ENCODE measurements at places on chromosomes 11 and 22.

DNA sequence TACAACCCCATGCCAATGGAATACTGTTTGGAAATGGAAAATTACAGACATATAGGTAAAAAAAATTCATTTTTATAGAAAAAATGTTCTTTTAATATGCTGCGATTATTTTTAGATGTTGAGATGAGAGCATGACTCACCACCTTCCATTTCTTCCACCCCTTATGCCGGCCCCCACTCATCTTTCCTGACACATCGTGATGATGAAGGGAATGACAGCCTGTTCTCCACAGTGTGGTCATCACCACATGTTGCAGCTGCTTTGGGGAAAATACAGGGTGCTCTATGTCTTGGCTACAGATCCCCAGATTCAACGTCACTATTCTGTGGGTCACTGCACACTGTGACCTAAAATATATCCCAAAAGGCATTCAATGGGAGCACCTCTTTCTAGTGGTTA is 916.2 kb downstream of the METTL15 start:
- DNase-seq: no peak

DNA sequence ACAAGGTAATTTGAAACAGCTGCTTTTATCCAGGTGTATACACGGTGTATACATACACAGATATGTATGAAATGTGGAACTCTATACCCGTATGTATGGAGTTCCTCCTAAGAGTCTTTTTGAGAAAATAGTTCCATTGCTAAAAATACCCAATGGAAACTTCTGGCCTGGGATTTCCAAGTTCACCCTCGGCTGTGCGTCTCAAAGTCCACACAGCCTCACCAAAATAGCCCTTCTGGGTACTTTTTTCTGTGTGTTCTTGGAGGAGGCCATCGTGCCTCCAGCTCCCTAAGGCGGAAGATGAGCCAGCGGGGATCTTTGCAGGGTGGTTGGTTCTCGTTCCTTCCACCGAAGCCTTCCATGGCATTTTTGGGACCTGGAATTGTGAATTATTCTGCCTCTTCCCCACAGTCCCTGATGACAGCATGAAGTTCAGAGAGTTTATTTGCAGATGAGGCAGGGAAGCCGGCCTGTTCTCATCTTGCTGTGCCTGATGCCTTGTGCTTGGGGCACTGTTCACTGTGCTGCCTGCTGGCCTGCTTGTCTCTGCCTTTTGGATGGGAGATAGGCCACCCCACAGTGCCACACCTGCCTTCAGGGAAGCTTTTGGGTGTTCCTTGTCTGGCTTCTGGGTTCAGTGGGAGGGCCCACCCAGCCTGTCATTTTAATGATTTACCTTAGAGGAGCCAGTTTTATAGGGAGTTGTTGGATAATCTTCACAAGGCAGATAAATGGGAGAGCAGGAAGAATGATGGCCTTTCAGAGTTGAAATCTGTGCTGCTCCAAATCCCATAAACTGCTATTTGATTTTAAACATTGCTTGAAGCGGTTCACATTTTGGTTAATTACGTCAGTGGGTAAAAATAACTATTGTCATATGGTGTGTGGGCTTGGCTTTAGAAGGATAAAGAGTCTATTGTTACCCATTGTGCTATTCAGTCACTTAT is 112.7 kb upstream of the OR4B1 start:
- no peak for DNase-seq

GRCh38 chr22:17472932-17473331 is 90.4 kb upstream of the SLC25A18 start:
- DNase-seq: no peak

GRCh38 chr11:13848031-13848430 is 114.5 kb upstream of the SPON1 start:
- no peak for DNase-seq

GRCh38 chr11:64458997-64459396 is 100.0 kb downstream of the RPS6KA4 start:
- DNase-seq: no peak

GRCh38 chr11:91536366-91536765 is 688.3 kb upstream of the FAT3 start:
- DNase-seq: no peak

DNA sequence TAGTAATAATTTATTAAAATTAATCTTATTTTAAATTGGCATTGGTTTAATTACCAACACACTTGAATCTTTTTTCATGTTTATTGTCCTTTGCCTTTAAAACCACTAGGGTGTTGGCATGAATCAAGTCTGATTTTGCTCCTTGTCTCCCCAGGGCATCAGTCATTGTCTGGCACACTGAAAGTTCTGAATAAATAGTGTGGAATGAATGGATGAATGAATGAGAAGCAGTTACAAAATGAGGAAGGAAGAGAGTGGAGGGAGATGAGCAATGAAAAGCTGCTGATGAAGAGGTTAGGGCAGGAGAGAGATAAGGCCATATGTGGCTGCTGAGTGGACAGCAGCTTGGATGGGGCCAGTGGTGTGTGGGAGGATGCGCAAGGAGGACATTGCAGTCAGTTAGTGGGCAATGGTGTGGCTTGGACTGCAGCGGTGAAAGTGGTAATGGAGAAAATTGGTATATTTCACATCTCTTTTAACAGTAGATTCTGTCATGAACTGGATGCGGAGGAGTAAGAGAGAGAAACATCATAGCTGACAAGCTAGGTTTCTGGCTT is 132.0 kb downstream of the SPON1 start:
- no peak for DNase-seq

DNA sequence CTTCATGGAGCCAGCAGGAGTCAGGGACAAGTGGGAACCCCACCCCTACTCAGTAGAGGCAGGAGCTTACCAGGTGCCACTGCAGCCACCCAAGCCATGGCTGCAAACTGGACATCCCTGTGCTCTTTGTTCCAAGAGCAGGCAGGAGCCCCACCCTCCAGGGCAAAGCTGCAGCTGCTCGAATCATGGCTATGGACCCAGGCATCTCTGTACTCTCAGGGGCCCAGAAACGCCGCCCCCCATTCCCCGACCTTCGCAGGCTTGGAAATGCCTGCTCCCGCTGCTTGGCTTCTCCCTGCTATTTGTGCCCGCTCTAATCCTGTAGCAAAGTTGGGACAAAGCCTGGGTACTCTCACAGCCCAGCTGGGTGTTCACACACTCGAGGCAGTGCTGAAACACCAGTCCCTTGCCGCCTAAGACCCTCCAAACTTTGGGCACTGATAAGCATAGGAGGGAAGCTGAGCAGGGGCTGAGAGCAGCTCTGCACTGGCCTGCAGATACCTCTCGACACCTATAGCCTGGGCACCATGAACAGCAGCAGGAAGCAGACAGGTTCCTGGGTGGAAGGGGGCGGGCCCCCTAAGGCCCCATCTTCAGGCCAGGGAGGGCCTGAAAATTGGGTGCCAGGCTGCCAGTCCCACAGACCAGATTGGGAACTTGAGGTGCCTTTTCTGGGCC is 402.4 kb downstream of the LRRC4C start:
- no peak for DNase-seq

DNA sequence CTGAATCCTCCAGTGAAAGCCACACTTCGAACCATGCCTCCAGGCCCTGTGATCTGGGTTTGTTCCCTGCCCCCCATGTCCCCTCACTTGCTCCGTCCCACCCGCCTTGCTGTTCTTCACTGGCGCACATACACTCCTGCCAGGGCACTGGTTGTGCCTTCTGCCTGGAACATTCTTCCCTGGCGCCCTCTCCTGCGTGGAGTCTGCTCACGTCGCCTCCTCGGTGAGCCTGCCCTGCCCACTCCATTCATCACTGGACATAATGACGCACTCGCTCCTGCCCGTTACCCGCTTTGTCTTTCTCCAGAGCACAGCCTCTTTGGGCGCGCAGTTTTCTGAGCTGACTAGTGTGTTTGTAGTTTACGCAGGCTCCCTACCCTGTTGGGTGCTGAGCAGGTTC is 21.0 kb upstream of the MIEF1 start:
- no peak for DNase-seq

DNA sequence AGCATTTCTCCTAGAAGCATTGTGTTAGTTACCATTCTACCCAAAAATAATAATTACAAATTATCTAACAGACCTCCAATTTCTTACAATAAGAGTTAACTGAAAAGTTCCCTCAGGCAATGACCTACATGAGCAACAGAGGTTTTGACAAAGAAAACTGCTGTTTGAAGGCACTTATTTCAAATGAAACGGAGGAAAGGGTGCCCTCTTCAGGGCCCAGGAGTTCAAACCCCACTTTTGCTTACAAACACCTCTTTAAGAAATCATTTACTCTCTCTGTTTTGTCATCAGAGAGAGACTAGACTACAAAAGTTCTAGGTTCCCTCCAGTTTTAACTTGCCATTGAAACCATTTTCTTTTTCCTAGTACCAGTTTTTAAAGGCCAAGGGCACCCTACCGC is 56.7 kb downstream of the AMBRA1 start:
- DNase-seq: no peak

GRCh38 chr11:103031834-103032233 is 60.1 kb downstream of the DCUN1D5 start:
- no peak for DNase-seq

DNA sequence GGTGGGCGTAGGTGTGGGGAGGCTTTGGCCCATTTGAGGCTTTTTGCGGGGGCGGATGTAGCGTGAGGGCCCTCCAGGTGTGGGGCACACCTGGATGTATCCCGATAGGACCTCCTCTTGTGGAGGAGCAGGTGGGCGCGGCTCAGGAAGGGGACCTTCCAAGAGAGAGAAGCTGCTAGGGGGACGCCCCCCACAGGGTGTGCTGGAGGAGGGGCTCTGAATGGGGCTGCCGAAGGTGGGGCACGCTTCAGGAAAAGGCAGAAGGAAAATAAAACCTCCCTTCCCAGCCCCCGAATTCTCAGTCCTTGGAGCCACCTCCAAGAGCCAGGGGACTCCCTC is 621 bp downstream of the SGSM1 start:
- no peak for DNase-seq

DNA sequence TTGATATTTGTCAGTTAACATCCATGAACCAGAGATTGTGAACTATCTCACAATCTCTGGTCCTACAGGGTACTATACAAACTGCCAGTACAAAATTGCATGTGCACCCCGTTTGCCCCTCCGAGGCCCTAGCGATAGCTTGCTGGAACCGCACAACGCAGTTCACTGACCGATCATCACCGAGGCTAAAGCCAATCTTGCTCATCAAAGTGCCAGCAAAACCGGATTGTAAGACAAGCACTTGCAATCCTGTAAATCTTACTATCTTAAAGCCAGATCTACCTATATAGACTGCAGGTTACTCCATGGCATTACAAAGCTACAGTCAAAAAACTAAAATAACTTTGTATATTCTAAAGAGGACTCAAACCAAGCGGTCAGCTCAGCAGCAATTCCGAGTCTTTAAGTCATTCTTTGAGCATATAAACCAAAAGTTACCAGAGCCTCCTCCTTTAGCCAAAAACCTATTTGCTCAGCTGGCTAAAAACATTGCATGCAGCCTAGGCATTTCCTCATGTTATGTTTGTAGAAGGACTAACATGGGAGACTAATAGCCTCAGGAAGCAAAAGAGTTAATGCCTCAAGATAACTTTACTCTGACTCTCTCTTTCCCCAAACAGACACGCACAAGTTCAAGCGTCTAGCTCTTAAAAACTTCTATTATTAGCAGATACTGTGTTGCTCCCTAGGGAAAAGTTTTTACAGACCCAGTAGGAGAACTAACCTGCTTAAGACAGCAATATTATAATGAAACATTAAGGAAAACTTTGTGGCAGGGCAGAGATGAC is 30.7 kb upstream of the CPT1A start:
- no peak for DNase-seq

DNA sequence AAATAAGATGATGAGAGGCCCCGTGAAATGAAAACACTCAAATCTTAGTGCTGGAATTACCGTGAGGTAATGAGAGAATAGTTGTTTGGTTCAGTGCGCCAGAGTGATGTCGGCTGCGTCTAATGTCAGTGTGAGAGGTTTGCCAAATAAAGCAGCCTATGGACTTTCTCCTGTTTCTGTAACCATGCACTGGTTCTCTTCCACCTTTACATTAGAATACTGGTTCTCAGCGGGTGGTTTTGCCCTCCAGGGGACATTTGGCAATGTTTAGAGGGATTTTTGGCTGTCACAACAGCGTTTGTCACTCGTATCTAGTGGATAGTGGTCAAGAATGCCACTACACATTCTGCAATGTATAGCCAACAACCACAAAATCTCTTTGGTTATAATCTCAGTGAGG is 1.1 kb downstream of the OOSP4B start:
- no peak for DNase-seq

DNA sequence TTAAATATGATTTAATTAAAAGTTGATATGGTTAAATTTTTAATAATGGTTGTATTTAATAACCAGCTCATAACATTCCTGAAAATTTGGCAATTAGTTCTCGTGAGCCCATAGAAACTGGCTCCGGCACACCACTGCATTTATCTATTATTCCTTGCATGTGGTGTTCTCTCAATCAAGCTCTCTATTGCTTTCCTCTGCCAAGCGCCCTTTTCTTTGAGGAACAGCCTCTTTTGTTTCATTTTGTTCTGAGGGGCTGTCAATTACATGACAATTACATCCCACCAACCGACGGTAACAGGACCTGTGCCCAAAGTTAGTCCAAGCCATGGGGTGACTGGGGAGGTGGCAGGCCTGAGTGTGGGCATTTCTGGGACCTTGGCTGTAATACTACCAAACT is 8.1 kb downstream of the C11orf91 start:
- DNase-seq: no peak

DNA sequence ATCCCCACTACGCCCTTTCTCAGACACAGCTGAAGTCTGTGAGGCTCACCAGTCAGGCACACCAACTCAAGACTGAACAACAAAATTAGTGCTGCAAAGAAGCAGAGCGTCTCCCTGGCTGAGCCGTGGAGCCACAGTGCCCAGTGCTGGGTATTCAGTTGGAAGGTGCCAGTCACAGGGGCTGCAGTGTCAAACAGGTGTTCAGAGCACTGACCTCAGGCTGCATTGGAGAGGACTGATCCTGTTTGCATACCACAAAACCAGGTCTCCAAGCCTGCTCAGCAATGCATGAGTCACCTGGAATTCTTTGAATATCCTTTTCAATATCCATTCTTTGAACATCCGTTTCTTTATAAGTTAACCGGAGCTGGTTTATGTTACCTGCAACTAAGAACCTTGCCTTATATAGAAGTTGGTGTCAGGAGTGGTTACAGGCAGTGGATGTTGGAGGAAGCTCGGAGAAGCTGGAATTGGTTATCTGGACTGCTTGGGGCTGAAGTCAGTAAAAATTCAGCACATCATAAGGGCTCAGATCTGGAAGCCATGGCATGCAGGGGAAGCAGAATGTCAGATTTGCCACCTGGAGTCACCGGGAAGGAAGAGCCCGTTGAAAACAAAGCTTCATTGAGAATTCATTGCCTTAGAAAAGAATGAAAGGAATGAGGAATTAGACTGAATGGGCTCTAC is 30.3 kb downstream of the PDGFB start:
- no peak for DNase-seq

DNA sequence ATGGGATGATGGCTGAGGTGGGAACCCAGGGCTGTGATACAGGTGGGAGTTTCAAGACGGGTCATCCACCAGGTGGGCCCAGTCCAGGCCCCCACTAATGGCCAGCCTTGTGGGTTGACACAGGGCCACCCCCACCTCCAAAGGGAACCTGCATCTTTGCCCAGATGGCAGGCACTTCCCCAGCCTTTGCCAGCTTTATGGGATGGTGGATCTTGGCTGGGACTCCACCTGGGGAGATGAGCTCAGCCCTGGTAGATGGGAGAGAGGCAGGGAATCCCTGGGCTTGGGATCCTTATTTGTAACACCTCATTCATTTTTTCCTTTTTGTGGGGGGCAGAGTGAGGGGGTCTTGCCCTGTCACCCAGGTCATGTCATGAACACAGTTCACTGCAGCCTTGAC is 33.4 kb downstream of the CD82 start:
- no peak for DNase-seq
